ENCODE measurements at places on chromosomes 4 and X.

DNA sequence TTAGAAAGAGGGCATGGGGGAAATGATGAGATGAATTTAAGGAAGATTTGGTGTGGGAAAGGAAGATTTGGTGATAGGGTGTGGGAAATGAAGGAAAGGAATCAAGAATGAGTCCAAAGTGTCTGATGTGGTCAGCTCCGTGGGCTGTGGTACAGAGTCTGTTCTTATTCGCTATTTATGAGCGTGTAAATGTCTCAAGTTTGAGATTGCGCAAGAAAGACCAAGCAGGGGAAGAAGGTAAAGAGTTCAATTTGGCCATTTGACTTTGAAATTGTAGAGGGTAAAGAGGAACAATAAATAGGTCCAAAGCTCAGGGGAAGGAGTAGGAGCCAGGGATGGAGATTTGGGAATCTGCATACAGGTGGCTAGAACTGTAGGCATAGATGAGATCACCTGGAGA lies 11.3 kb upstream of the SMS start:
- DNase-seq = no peak

DNA sequence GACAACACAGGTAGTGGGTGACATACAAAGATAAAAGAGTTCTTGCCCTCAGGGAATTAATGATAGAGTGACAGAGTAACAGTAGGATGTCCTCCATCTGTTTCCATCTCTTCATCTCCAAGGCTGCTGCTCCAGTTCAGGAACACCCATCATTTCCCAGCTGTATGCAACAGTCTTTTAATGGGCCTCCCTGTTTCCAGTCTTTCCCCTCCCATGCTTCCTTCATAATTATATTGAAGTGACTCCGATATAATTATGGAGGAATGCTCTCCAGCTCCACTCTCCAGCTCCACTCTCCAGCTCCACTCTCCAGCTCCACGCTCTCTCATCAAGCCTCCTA lies 65.3 kb upstream of the MSN start:
- DNase-seq = no peak

GRCh38 chr4:174600391-174600790 lies 78.1 kb upstream of the HPGD start:
- DNase-seq = no peak

DNA sequence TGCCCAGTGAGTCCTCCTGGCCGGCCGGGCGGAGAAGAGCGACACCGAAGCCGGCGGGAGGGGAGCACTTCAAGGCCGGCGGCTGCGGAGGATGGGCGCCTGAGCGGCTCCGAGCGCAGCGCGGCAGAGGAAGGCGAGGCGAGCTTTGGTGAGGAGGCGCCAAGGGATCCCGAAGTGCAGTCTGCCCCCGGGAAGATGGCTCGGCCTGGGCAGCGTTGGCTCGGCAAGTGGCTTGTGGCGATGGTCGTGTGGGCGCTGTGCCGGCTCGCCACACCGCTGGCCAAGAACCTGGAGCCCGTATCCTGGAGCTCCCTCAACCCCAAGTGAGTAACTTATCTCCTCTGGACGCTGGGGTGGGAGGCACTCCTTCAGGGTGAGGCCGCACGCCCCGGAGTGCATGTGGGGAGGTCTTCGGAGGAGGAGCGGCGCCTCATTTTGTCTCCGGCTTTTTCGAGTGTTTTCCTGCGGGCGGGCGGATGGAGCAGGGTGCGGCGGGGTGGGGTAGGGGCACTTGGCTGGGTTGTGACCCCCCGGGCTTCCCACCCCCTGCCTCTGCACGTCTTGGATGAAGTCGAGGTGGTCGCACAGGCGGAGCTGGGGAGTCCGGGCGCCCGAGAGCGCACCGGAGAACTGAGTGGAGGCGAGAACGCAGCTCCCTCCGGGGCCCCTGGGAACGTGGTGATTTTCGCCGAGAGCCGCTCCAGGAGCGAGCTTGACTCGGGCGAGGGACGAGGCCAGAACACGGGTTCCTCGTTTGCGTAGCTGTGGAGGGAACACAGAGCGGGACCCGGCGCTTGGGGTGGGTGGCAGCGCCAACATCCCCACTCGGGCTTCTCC lies 979 bp downstream of the EFNB1 start:
- no peak for DNase-seq

DNA sequence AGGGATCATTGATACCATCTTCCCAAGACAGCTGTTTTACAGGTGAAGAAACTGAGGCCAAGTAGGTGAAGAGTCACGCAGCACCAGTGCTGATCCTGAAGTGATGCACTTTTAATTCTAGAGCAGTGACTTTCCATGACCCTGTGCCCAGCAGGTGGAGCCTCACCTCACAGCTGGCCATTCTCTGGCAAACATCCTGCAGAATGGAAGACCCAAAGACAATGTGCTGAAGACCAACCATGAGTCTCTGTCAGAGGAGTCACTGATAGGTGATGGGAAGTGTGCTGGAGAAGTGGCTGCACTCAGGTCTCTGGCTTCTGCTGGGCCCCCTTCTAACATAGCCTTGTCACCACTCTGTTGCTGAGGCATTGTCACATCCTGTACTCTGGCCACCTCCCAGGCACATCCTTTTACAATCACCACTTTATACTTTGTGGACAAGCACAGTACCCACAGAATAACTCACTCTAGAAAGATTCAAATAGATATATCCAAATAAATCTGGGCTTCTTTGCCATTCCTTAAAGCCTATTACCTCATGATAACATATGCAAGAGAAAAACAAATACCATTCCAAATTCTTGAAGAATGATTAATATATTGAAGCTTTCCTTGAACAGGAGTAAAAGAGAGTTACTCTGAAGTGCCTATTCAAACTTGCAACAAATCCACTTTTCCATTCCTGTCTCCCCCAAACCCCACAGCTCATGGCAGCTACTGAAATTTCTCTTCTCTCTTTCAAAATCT lies 64.1 kb upstream of the SCOC start:
- no peak for DNase-seq
